ENCODE measurements at places on chromosomes 6 and 20.

DNA sequence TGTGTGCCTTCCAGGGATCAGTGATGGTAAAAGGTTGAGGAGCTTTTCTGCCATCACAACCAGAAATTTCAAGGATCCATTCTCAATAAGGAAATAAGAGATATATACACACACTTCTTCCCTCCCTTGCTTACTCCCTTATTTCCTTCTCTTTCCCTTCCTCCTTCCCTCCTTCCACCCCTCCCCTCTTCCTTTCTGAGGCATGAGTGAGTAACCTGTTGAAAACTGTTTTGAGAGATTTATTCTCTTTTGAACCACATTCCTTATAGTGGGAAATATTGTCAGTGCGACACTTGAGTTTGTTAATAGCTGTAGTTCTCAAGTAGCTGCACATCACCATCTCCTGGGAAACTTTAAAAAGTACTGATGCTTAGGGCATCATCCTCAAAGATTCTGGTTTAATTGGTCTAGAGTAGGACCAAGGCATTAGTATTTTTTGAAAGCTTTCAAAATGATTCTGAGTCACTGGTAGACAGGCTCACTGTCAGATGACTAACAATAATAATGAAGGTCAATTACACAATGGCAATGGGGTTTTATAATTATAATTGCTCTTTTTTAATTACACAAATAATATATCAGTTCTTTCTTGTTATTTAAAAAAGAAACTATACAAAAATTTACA, 109.9 kb downstream of the POPDC3 start:
- DNase-seq = no peak

DNA sequence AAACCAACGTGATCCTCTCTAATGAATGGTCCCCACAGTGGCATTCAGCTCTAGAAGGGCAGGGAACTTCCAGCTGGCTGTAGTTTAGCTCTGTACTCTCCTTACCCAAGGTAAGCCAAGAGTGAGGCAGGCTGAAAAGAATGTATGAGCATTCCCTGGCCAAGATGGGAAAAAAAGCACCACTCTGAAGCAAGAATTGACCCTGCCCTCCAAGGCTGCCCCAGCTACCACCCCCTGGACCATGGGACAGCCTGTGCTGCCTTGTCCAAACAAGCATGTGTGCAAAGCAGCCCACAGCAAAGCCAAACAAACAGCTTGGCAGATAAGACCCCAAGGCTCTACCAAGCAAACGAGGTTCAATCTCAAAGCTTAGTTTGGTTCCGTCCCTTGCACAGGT, 73.9 kb downstream of the GFOD1 start:
- no peak for DNase-seq

DNA sequence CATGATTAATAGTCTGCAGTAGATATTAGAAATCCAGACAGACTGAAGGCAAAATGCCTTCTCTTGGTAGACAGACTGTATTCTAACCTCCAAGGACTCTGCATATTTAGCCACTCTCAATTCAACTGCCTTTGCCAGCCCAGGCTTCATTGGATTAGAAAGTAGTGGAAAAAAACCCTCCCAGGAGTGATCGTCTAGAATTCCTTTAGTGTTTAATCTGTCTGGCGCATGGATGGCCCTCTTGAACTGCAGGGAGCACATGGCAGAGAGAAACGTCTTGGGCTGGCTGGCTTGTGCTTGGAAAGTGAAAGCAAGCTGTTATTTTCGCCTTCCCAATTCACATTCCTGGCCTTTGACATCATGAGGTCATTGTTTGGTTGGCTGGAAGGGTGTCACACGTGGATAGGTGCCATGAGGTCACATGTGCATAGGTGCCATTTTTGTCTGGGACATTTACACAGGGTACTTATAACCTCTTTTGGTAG, 30.9 kb upstream of the NEDD9 start:
- DNase-seq = no peak

- DNase-seq = no peak
Observed at GRCh38 chr6:28901831-28902230, 22.0 kb downstream of the TRIM27 start.

DNA sequence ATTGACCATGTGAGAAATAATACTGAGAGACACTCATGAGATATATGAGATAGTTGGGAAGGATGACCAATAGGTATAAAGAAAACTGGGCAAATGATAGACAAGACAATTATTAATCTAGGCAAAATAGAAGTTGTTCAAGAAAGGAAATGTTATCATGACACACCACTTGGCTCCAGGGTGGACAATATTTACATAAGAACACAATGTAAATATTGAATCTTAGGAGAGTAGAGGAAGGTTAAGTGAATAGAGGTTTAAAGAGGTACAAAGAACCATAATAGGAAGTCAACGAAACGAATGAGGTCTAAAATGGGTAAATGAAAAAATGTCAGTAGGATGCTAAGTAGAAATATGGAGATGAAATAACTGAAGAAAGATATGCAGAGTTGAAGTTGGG, 126.5 kb downstream of the MBOAT1 start:
- no peak for DNase-seq

- DNase-seq = no peak
Observed at GRCh38 chr6:4032475-4032874, 46.5 kb downstream of the FAM217A start.

Measured in NAMALWA (cell line).